ENCODE measurements at places on chromosomes 3 and 15. TPM values are rescaled to one million over a fixed set of nuclear protein-coding genes. Genes with fewer than 3 reads are reported as not detected.

GRCh38 chr3:72665701-72666446, 182.4 kb downstream of the SHQ1 start:
- H3K27ac ChIP-seq = no peak overlapping the region
- H3K4me3 ChIP-seq = no peak overlapping the region
- H3K4me1 ChIP-seq = no peaks in the 10 kb centered on the region

DNA sequence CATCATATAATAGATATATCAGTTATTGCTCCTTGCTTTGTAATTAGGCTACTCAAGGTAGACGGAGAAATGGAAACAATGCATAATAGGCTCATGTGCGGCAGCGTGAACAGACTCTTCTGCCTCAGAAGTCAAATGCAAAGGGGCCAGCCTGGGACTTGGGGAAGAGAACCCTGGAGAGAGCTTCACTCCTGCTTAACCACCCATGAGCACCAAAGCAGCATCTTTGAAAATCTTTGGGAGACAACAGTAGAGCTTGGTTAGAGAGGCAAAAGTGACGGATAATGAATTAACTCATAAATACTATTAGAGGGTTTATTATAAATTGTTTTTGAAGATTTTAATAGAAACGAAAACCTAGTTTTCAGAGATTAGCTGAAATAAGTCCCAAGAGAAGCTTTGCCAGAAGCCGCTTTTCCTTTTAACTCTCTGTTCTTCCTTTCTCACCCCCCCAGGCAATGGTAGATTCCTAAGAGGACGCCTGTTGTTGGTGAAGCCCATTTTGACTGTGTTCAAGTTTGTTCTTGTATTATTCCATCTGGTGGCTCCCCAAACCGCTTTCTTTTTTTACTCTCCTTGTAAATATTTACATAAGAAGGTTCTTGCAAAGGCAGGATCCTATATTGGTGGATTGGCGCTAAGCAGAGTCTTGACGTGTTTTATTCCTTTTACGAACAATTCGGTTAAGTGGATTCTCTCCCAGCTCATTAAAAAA, 196.0 kb upstream of the TPRG1 start:
- no peaks in the 10 kb centered on the region for H3K36me3 ChIP-seq
- peak overlapping the region; percentile 22 for H3K4me3 ChIP-seq

DNA sequence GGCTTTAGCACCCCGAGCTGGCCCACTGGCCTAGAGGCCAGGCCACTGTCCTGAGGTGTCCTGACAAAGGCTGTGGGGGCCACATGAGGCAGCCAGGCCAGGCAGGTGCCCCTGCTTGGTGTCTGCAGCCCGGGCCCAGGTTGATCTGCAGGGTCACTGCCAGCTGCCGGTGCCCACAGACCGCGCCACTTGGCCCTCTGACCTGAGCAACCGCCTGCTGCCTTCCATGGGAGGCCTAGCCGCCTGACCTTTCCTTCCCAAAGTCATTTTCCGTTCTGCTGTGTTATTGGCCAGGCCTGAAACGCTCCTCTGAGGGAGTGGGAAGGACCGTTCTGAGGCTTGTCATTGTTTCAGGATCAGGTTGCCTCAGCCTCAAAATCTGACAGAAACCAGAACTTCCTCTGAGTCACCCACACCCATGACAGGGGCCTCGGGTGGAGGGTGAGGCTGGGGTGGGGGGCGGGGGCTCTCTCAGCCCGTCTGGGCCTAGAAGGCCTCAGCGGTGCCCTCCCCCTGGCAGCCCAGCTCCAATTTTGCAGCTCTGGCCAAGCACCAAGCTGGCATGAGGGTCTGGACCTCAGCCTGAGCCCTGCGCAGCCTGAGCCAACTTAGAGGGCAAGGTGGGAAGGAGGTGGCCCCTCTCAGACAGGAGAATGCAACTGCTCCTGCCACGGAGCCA, 140.7 kb upstream of the MEF2A start:
- DNase-seq = peak; percentile 90
- no peaks in the 10 kb centered on the region for H3K27me3 ChIP-seq
- no peaks in the 10 kb centered on the region for H3K36me3 ChIP-seq

GRCh38 chr3:70249509-70250160, 62.8 kb downstream of the MDFIC2 start:
- no peak overlapping the region for H3K4me3 ChIP-seq
- peak; percentile 6 for DNase-seq
- no peaks in the 10 kb centered on the region for H3K4me1 ChIP-seq
- H3K36me3 ChIP-seq = no peaks in the 10 kb centered on the region
- no peak overlapping the region for H3K27ac ChIP-seq

DNA sequence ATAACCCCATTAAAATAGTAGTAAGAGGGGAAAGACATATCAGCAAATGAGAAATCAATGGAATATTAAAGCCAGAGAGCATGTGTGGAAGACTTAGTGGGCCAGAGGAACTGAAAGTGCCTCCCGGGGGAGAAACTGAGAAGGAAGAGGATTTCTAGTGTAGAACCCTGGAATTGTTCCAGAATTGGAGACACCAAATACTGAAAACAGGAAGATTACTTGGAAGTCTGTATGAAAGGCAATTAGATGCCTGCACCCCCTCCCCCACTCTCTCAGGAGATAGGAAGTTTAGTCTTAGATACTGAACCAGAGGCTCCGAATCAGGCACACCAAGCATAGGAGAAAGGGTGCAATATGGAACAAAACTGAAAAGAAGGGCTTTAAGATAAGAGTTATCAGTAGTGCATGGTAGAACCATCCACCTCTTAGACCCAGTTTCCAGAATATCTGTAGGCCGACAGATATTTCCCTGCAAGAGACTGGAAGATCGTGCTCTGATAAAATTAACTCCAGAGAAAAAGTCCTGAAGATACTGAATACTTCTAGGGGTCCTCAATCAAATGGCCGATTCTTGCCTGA, 32.4 kb downstream of the KLHL18 start:
- peaks cover 4% of the 10 kb centered on the region for H3K4me1 ChIP-seq
- H3K36me3 ChIP-seq = no peaks in the 10 kb centered on the region
- H3K27ac ChIP-seq = no peak overlapping the region
- no peak overlapping the region for H3K4me3 ChIP-seq

DNA sequence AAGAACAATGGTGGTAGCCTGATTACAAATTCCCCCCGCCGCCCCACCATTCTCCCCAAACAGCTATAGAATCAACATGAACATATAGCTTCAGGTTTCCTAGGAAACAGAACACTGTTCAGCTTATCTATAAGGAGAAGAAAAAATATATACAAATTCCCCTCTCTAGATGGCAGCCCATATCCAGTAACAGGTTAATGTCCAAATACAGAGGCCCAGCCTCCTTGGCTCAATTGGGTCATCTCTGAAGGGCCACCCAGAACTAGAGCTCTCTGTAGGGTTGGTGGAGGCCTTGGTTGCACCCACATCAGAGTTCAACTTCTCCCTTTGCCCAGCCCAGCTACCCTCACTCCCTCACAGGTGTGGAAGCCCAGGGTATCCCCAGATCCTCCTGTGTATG, 91.5 kb upstream of the ADAMTS17 start:
- H3K4me1 ChIP-seq = no peaks in the 10 kb centered on the region
- DNase-seq = no peak
- no peaks in the 10 kb centered on the region for H3K27me3 ChIP-seq
- H3K27ac ChIP-seq = no peak overlapping the region

- DNase-seq = peak; percentile 71
- H3K4me3 ChIP-seq = peak overlapping the region; percentile 30
- H3K36me3 ChIP-seq = peaks cover 4% of the 10 kb centered on the region
Measured at GRCh38 chr3:121431726-121432517, 113.9 kb downstream of the POLQ start.

GRCh38 chr15:27847775-27848710, 251.1 kb downstream of the OCA2 start:
- H3K36me3 ChIP-seq = no peaks in the 10 kb centered on the region
- H3K4me3 ChIP-seq = no peak overlapping the region
- no peak overlapping the region for H3K27ac ChIP-seq
- H3K4me1 ChIP-seq = no peaks in the 10 kb centered on the region
- H3K27me3 ChIP-seq = no peaks in the 10 kb centered on the region
- no peak for DNase-seq

GRCh38 chr15:83066034-83066733, 868 bp downstream of the BTBD1 start:
- peaks cover 1% of the 10 kb centered on the region for H3K36me3 ChIP-seq
- H3K27ac ChIP-seq = peak overlapping the region; percentile 91
- no peak for DNase-seq
- H3K4me1 ChIP-seq = peaks cover 3% of the 10 kb centered on the region

- H3K4me1 ChIP-seq = peaks cover 12% of the 10 kb centered on the region
- DNase-seq = no peak
- H3K27me3 ChIP-seq = no peaks in the 10 kb centered on the region
- no peak overlapping the region for H3K27ac ChIP-seq
- H3K36me3 ChIP-seq = peaks cover 11% of the 10 kb centered on the region
Measured at GRCh38 chr3:132461544-132461943, 44.2 kb downstream of the DNAJC13 start.

DNA sequence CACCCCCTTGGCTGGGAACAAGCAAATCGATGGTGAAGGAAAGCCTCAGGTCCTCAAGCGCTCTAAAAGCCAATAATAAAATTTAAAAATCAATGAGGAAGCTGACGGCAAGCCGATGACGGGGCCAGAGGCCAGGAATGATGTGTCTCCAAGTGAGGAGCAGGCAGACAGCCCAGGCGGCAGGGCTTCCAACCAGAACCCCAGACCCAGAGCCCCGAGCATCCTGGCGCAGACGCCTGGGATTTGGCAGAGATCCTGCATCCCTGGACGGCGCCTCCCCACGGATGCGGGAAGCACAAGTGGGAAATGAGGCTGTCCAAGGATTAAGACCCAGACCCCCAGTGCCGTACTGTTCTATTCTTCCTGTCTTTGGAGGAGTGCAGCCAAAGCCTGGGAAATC, 123.0 kb upstream of the PROK2 start:
- no peak overlapping the region for H3K27ac ChIP-seq
- H3K4me3 ChIP-seq = no peak overlapping the region
- no peaks in the 10 kb centered on the region for H3K4me1 ChIP-seq
- peaks cover 3% of the 10 kb centered on the region for H3K27me3 ChIP-seq
- no peak for DNase-seq

DNA sequence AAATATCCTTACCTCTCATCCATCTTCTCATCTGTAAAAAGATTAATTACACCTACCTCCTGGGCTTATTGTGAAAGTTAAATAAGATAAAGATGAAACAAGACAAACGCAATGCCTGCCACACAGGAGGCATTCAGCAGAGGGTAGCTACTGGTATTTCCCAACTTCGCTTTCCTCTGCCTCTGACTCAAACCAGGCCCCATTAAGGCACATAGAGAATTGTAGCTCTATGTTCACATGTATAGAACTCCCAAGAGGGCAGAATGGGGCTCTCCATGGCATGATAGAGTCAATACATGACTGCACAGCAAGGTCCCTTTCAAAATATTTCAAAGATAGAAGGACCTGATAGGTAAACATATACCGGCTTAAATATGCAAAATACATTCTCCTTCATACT, 1.4 kb downstream of the LYSMD2 start:
- no peak for DNase-seq
- H3K27me3 ChIP-seq = no peaks in the 10 kb centered on the region
- H3K36me3 ChIP-seq = no peaks in the 10 kb centered on the region
- peaks cover 5% of the 10 kb centered on the region for H3K4me1 ChIP-seq

DNA sequence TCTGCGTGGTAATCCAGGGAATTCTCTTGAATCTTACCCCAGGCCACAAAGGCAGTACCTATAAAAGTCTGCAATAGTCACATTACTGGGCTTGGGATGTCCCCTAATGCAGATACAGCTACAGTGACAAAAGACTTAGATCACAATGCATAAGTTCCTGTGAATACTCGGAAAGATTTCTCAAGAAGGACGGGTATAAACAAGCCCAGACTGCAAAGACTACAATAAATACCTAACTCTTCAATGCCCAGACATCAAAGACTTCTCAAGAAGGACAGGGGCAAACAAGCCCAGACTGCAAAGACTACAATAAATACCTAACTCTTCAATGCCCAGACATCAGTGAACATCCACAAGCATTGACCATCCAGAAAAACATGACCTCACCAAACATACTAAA, 50.9 kb downstream of the NUDT16 start:
- no peaks in the 10 kb centered on the region for H3K27me3 ChIP-seq
- H3K4me3 ChIP-seq = no peak overlapping the region

DNA sequence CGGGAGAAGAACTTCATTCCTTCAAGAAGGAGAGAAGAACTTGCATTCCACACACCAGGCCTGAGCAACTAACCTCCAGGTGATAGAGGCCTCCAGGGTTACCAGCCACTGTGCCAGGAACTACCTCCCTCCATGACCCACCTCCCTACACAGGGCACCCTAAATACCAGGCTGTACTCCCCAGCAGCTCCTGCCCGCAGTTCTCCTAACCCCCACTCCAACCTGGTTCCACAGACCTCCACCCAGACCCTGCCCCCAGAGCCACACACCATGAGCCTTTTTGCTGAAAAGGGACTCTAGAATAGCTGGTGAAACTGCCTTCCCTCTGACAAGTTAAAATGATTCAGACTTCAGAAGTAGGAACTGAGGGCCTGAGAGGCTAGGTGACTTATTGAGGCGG, 8.2 kb downstream of the IGDCC3 start:
- no peak overlapping the region for H3K4me3 ChIP-seq
- H3K27me3 ChIP-seq = peaks cover 7% of the 10 kb centered on the region
- no peaks in the 10 kb centered on the region for H3K4me1 ChIP-seq
- H3K36me3 ChIP-seq = no peaks in the 10 kb centered on the region
- no peak for DNase-seq

- no peak for DNase-seq
- no peaks in the 10 kb centered on the region for H3K36me3 ChIP-seq
- H3K4me3 ChIP-seq = no peak overlapping the region
- H3K27me3 ChIP-seq = no peaks in the 10 kb centered on the region
- no peaks in the 10 kb centered on the region for H3K4me1 ChIP-seq
- no peak overlapping the region for H3K27ac ChIP-seq
Measured at GRCh38 chr3:190266913-190267290, 55.3 kb downstream of the CLDN1 start.

- no peaks in the 10 kb centered on the region for H3K27me3 ChIP-seq
- DNase-seq = no peak
- peaks cover 15% of the 10 kb centered on the region for H3K4me1 ChIP-seq
Measured at GRCh38 chr3:12307136-12307535, 18.3 kb downstream of the PPARG start.

GRCh38 chr3:66480666-66481065, 20.2 kb downstream of the LRIG1 start:
- no peaks in the 10 kb centered on the region for H3K36me3 ChIP-seq
- H3K4me3 ChIP-seq = no peak overlapping the region
- no peak overlapping the region for H3K27ac ChIP-seq
- peaks cover 29% of the 10 kb centered on the region for H3K4me1 ChIP-seq
- H3K27me3 ChIP-seq = no peaks in the 10 kb centered on the region
- DNase-seq = peak; percentile 85

Gene GXYLT2
- 14.1 TPM for total RNA-seq

Gene BNC1
- total RNA-seq = 7.7 TPM

Gene DUOXA2
- not detected for total RNA-seq

Gene AADACL2
- under 0.01 TPM for total RNA-seq

Gene NME9
- total RNA-seq = not detected

Gene CCNDBP1
- total RNA-seq = 78.4 TPM

Gene CAMKV
- total RNA-seq = not detected

Gene MCTP2
- 5.6 TPM for total RNA-seq

Measured in fibroblast of lung (primary cell).